Activated naive CD4-positive, alpha-beta T cell treated with anti-CD3 and anti-CD28 coated beads, Interleukin-2, amount 10 ng/mL, durations not matched to agents 7 days and 5 days (primary cell): ENCODE measurements at places on chromosomes 3 and 15.

DNA sequence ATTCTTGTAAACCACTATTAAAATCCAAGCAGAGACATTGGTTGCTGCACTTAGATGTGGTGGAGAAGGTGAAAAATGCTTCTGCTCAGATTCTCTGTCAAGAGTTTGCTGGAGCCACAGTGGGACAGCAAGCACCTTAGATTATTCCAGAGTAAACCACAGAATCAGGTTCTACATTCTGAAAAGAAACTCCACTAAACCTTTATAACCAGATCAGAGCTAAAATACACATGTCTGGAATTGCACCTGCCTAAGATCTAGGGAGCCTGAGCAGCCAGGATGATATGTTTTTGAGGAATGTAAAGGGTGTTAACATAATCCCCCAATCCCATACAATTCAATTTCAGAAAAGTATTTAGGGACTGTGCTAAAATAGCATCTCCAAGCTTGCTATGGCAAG, at the start of gene ZPLD1:
ZPLD1 (plus strand) TSS at position 301 of the 400 bp plus-strand sequence. CDS start 3,473 bp downstream, outside the sequence.
- DNase-seq: no peak

DNA sequence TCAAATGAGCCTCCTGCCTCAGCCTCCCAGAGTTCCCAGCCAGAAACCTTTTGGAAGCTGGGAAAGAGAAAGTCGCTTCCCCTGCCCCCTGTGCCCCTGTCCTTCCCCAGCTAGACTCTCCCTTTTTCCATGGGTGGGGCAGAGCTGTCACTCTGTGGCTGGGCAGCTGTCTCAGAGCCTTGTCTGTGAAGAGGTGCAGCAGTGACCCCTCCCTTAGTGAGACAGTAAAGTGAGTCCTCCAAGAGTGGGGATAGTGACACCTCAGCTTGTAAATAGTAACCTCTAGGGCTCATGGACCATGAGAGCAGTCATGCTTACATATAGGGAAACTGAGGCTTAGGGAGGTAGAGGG, 76.3 kb downstream of the SMAD6 start:
- DNase-seq: no peak

GRCh38 chr15:83767741-83768140, 113.8 kb downstream of the ADAMTSL3 start:
- no peak for DNase-seq

DNA sequence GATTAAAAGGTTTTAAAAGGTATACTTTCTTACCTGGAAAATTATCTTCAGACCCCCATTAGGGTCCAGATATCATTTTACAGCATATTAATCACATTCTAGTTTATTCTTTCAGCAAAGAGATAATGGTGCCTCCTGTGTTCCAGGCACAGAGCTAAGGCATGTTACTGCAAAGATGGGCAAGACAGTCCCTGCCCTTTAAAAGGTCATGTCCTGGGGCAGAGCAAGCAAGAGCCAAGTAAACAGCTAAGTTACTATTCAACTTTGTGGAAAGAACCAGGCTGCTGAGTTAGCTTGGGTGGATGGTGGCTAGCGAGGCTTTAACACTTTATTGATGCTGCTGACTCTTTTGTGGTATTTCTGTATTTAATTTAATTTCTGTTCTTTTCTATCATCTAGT, 75.0 kb downstream of the LRRC28 start:
- no peak for DNase-seq

- no peak for DNase-seq
Observed at GRCh38 chr15:95278532-95279245, 1047.3 kb downstream of the MCTP2 start.

DNA sequence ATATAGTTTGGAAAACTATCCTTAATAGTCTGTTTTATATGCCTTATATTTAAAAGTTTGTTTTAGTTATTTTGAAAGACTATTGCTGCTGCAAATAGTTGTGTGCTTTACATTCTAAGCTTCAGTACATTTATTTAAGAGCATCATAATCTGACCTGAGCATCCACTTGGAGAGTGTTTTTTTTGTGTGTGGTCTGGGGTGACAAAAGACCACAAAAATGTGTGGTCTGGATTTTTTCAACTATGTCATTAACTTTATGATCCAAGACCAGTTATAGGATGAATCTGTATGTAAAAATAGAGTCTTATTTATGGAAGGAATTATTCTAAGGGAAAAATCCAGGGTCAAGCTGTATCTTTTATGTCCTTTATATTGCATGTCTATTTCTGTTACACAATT, 77.4 kb downstream of the SLTM start:
- no peak for DNase-seq

GRCh38 chr3:165197481-165197800, 1.3 kb upstream of the SLITRK3 start:
- DNase-seq: no peak

DNA sequence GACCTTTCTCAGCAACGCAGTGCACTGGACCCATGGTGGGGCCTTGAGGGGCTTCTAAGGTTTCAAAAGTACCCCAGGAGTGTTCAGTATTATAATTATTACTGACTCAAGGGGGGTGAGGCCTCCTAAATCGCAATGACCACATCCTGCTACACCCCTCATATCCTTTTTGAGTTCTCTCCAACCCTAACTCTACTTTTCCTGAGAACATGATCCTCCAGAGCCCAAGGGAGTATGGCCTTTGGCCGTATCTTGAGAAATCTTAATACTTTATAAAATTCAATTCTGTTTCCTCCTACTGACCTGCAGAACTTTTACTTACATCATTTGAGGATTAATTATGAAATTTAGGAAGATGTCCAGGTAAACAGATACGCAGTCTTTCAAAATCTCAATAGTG, 30.4 kb upstream of the RARRES1 start:
- no peak for DNase-seq

DNA sequence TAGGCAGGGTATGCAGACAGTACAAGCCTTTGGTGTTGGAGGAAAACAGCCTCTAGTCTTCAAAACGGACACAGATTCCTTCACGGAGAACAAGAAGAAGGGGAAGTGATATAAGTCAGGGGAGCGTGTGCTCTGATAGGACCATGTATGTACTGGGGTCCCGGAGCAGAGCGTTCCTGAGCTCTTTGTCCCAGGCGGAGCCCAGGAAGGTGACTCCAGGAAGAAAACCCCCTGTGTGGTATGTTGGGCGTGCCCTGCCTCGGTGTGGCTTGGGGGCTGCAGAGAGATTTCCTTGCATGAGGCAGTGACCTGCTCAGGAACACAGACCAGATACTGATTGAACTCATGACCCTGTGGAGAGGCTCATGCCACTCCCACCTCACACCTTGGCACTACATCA, 21.7 kb downstream of the MELTF start:
- no peak for DNase-seq

DNA sequence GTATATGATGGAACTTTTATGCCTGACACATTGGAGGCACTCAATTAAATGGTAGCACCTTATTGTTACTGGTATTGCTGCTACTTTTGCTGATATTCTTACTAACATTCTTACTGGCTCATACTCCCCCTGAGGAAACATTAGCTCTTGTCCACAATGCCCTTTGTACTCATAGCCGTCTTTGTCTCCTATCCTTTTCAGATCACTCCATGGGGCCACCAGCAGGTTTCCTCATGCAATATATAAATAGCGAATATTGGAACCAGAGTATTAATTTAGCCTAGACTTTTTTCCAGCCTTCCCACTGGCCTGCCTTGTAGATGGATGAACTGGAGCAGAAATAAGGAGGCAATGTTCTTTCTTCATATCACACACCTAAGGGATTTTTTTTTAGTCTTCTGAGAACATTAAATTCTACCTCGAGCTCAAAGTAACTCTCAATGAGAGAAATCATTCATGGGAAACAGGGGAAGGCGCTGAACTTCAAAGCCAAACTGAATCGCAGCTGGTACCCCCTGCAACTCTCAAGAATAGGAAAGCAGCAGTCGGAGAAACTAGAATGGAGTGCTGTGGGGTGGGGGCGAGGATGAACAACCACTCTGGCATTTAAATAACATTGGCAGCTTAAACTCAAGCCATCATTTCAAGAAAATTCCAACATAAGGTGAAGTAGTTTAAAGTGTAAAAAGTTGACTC, 300.3 kb downstream of the TAFA4 start:
- no peak for DNase-seq

- DNase-seq: no peak
Observed at GRCh38 chr15:29472901-29473445, 203.4 kb upstream of the NSMCE3 start.

DNA sequence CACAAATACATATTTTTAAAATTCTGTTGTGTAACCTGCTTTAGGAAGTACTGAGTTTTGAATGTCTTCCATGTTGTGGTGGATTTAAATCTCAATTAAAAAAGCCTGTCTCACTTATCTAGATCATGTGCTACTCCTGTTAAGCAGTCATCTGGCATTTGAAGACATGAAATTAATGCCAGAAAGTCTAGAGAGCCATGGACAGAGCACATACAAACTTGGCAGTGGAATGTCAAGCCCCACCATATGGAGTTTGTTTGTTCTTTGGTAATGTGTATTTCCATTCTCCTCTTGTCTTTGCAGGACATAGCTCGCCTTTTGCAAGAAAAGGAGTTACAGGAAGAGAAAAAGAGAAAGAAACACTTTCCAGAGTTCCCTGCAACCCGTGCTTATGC, 39.3 kb upstream of the UTS2B start:
- no peak for DNase-seq

DNA sequence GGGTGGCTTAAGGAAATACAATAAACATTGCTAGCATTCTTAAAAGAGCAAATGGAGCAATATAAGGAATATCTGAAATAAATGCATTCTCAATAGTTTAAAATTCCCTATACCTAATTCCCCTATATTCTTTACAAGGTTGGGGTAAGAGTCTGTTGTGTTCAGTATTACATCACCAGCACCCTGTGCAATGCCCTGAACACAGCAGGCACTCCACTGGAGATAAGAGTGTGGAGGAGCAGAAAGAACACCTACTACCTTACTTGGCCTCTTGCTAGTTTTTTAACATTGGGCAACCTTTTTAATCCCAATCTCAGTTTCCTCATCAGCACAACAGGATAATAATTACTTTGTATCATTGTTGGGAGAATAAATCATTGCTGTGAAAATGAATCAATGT, 140.2 kb upstream of the PLXND1 start:
- DNase-seq: no peak

- no peak for DNase-seq
Observed at GRCh38 chr3:71850654-71851053, 65.7 kb upstream of the PROK2 start.

DNA sequence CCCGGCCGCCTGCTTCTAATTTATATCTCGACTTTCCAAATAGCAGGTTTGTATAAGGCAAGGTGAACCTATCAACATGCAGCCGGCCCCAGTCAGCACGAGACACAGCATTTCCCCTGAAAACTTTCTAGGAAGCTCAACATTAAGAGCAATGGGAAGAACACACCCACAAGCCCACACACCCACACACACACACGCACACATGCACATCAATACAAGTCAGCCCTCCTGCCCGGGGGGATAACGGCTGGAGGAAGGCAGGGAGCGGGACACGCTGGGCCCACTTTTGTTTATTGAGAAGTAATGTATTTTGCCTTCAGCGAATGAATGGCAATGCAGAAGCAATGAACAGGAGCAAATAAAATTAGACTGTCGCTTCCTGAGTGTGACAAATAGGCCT, 83.5 kb downstream of the PCSK6 start:
- no peak for DNase-seq

GRCh38 chr3:116007000-116007399, 383.7 kb downstream of the GAP43 start:
- no peak for DNase-seq

DNA sequence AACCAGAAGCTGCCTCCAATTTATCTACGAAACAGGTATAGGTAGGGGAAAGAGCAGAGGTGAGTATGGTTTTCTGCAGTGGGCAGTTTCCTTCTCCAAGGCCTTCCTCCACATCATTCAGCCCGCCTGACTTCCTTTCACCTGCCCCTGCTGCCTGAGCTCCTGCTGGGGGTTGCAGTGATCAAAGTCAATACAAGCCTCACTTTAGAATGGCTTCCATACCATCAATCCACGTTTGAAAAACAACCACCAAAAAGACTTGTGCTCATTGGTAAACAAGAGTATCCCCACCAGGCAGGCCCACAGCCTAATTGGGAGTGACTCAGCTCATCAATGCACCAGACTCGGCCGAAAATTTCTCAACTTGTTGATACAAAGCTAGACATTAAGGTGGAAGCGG, 159.9 kb downstream of the MAGI1 start:
- no peak for DNase-seq

DNA sequence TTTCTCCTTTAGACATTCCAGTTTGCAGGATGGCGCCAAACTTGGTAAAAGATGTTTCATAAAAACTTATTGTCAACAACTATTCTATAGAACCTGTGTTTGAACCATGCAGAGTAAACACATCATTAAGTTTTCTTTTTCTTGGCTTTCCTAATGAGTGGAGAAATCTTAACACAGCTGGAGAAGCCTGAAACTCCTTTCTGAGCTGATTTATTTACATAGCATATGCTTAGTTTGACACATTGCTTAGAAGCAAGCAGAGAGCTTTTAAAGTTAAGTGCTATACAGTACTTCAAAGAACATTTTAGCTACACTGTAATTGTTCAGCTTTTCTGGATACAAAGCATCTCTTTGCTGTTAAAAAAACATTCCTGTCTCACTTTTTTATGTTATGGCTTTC, 61.0 kb upstream of the PAQR5 start:
- no peak for DNase-seq

- no peak for DNase-seq
Observed at GRCh38 chr3:161556533-161556932, 59.9 kb downstream of the OTOL1 start.

GRCh38 chr3:48595075-48595525, at the start of gene COL7A1:
COL7A1 (minus strand) TSS chr3:48595329; CDS start chr3:48595159, 170 bp downstream.
- DNase-seq: no peak

DNA sequence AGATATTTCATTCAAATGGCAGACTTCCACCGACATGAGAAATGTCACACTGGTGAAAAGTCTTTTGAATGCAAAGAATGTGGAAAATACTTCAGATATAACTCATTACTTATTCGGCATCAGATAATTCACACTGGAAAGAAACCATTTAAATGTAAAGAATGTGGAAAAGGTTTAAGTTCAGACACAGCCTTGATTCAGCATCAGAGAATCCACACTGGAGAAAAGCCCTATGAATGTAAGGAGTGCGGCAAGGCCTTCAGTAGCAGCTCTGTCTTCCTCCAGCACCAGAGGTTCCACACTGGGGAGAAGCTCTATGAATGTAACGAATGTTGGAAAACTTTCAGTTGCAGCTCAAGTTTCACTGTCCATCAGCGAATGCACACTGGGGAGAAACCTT, 8.6 kb upstream of the ZNF621 start:
- DNase-seq: no peak
